ENCODE measurements at places on chromosomes 6 and 20.
A peak's percentile ranks its signal among the peaks of the same experiment; 100 is the strongest.

GRCh38 chr6:101534386-101534785, 140.9 kb downstream of the GRIK2 start:
- H3K27ac ChIP-seq = no peak overlapping the region
- DNase-seq = no peak
- H3K36me3 ChIP-seq = no peaks in the 10 kb centered on the region

GRCh38 chr20:47792021-47792618, 6.8 kb upstream of the SULF2 start:
- DNase-seq = no peak
- peaks cover 7% of the 10 kb centered on the region for H3K4me1 ChIP-seq
- H3K27me3 ChIP-seq = no peaks in the 10 kb centered on the region
- H3K27ac ChIP-seq = no peak overlapping the region

DNA sequence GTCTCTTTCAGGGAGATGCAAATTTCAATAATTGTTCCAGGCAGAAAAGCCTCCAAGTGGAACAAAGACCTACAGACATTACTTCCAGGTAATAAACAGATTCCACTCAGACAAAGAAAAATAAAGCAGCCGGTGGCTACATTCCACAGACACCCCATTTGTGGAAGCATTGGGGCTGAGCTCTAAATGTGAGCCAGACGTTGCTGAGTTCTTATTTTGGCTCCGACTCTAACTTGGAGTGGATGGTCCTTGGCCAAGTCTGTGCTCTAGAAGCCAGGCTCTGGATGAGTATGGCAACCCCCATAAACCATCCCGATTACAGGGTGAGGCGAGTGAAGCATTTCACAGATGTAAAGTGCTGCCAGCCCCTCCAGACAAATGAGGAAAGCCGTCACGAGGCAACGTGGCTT, 6.6 kb downstream of the TRAM2 start:
- no peaks in the 10 kb centered on the region for H3K36me3 ChIP-seq
- H3K4me3 ChIP-seq = no peak overlapping the region
- H3K4me1 ChIP-seq = peaks cover 63% of the 10 kb centered on the region
- H3K27me3 ChIP-seq = no peaks in the 10 kb centered on the region

- H3K36me3 ChIP-seq = no peaks in the 10 kb centered on the region
- H3K4me1 ChIP-seq = no peaks in the 10 kb centered on the region
- no peak overlapping the region for H3K27ac ChIP-seq
- no peaks in the 10 kb centered on the region for H3K27me3 ChIP-seq
Observed at GRCh38 chr20:22106308-22106938, 401.0 kb downstream of the PAX1 start.

DNA sequence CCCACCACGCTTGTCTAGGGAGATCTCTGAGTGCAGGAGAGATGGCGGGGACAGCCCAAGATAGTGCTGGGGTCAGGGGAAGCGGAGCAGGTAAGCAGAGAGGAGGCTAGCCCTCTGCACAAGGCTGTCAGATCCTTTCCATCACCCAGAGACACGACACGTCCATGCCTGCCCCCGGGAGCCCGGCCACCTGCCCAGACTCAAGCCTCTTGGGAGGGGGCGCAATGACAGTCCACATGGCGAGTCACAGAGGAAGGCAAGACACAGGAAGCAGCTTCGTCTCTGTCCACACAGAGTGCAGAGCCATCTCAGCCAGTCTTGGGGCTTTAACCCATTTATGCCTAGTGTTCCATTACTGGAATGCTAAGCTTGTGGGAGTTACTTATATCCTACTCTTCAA, 78.4 kb downstream of the PREX1 start:
- DNase-seq = no peak
- H3K27me3 ChIP-seq = no peaks in the 10 kb centered on the region
- H3K4me1 ChIP-seq = no peaks in the 10 kb centered on the region

DNA sequence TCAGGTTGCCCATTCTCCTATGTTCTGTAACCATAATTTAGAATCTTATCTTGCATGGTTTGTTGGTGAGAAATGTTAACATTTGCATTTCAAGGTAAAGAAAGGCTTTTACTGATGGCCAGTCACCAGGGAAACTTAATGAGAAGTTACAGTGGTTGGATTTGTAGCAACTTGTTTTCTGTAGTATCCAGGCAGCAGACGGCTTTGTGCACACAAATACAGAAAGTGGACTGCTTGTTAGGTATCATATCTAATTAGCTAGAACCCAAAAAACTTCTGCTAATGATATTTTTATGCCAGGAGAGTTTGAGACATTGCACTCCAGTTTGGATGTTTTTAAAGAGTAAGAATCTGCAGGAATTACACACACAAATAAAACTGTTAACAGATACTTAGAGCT, 578.0 kb downstream of the DOK5 start:
- H3K27ac ChIP-seq = no peak overlapping the region
- H3K36me3 ChIP-seq = no peaks in the 10 kb centered on the region
- no peaks in the 10 kb centered on the region for H3K27me3 ChIP-seq
- no peaks in the 10 kb centered on the region for H3K4me1 ChIP-seq
- no peak for DNase-seq
- no peak overlapping the region for H3K4me3 ChIP-seq

DNA sequence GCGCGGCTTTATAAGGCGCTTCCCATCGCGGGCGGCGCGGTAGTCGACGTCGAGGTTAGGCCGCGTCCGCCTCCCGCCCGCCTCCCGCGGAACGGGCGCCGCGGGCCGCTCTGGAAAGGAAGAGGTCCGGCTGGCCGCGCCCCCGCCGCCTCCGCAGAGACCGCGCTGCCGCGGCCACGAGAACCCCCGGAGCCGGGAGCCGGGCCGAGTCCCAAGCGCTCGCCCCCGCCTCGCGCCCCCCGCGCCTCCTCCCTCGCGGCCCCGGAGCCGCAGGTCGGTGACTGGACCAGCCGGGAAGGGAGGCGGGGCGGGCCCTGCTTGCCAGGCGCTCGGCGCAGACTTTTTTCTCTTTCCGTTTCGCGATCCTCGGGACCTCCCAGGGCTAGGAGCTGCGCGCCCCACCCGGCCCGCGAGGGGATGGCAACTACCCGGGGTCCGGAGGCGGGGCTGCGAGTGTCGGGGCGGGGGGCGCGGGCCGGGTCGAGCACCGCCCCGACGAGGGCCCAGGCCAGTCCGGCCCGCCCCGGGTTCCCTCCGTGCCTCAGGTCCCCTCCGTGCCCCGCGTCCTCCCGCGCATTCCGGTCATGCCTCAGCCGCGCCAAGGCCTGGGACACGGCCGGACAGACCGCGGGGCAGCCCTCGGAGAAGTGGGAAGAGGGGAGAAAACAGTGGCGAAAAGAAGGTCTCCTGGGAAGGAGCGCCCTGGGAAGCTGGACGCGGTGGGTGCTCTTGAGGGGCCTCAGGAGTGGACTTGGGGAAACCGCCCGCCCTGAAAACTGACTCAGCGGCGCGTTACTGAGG, 417 bp upstream of the PXDC1 start:
- peaks cover 29% of the 10 kb centered on the region for H3K4me1 ChIP-seq
- H3K36me3 ChIP-seq = no peaks in the 10 kb centered on the region
- H3K27ac ChIP-seq = peak overlapping the region; percentile 96
- H3K4me3 ChIP-seq = peak overlapping the region; percentile 95

DNA sequence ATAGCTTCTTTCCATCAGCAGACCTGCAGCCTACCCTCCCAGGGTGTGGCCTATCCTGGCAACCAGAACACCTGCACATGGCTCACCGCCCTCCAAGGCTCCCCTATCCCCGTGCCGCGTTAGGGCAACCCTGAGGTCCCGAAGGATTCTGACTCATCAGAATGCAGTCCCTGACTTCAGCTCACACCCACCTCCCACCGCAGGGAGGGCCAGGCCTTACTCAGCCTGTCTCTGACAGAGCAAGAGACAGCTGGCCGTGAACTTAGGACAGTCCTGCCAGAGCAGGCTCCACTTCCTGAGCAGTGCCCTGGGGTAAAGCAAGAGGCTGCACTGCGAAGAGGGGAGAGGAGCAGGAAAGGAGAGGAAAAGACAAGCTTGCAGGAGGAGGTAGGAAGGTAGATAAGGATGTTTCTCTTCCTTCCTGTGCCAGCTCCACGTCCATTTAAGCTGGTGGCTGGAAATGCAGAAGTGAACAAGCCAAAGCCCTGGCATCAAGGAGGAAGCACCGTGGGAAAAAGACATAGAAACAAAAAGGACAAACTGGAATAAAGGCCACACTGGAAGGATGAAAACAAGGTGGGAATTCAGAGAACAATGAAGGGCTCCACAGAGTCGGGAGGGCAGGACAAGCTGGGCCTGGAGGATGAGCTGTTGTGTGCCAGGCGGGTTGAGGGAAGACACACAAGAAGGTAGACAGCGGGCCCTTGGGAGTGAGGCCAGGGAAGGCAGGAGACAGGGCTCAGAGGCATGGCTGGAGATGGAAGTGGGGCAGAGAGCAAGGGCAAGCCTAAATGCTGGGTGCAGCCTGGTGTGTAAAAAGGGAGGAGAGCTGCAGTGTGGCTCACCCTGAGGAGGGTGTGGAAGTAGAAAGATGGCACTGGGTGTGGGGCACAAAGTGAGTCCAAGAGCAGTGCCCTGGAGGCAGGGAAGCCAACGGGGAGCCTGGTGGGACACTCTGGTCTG, 102.7 kb downstream of the SLC23A2 start:
- peak; percentile 67 for DNase-seq
- no peak overlapping the region for H3K27ac ChIP-seq
- no peaks in the 10 kb centered on the region for H3K27me3 ChIP-seq
- no peak overlapping the region for H3K4me3 ChIP-seq

GRCh38 chr6:15368873-15369272, 123.0 kb downstream of the JARID2 start:
- no peak overlapping the region for H3K4me3 ChIP-seq
- no peaks in the 10 kb centered on the region for H3K27me3 ChIP-seq
- no peaks in the 10 kb centered on the region for H3K36me3 ChIP-seq
- no peak overlapping the region for H3K27ac ChIP-seq

GRCh38 chr6:25458485-25458884, 179.3 kb downstream of the CARMIL1 start:
- DNase-seq = peak; percentile 35
- H3K4me3 ChIP-seq = no peak overlapping the region
- no peak overlapping the region for H3K27ac ChIP-seq
- no peaks in the 10 kb centered on the region for H3K27me3 ChIP-seq
- no peaks in the 10 kb centered on the region for H3K4me1 ChIP-seq
- H3K36me3 ChIP-seq = peaks cover 4% of the 10 kb centered on the region

- no peak for DNase-seq
- no peaks in the 10 kb centered on the region for H3K4me1 ChIP-seq
- no peaks in the 10 kb centered on the region for H3K27me3 ChIP-seq
- H3K36me3 ChIP-seq = peaks cover 4% of the 10 kb centered on the region
Observed at GRCh38 chr6:85600713-85601313, 7.2 kb upstream of the SNX14 start.
